ENCODE measurements at places on chromosomes 16 and 17. TPM values are rescaled to one million over a fixed set of nuclear protein-coding genes. Genes with fewer than 3 reads are reported as not detected.

LGALS9B gene
- total RNA-seq: not detected

DNA sequence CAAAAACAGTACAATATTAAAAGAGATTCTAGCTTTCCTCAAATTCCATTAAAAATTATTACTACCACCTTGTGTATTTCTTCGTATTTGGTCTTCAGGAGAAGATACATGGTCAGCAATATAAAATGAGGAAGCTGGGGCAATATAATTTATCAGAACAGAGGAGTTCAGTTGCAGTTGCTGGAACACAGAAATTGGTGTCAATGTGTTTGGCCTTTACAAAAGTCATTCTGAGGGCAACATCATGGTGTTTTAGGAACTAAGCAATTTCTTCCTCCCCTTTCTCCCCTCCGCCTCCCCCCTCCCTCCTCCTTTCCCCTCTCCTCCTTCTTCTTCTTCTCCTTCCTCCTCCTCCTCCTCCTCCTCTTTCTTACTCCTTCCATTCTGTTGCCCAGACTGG, 102.1 kb downstream of the YPEL2 start:
- no peak overlapping the region for H3K27ac ChIP-seq
- no peaks in the 10 kb centered on the region for H3K36me3 ChIP-seq
- no peak overlapping the region for H3K4me3 ChIP-seq
- no peaks in the 10 kb centered on the region for H3K27me3 ChIP-seq
- H3K4me1 ChIP-seq: peaks cover 28% of the 10 kb centered on the region
- DNase-seq: no peak

- DNase-seq: no peak
- no peaks in the 10 kb centered on the region for H3K36me3 ChIP-seq
- H3K27ac ChIP-seq: no peak overlapping the region
- peaks cover 8% of the 10 kb centered on the region for H3K4me1 ChIP-seq
- no peaks in the 10 kb centered on the region for H3K27me3 ChIP-seq
- no peak overlapping the region for H3K4me3 ChIP-seq
These were observed 102.0 kb downstream of the GRIN2A start for GRCh38 chr16:10080051-10080772.

SPNS3 gene
- not detected for total RNA-seq

RHBDF2 gene
- total RNA-seq: 11.4 TPM

GRCh38 chr16:79833559-79833958, 233.0 kb upstream of the MAF start:
- H3K27me3 ChIP-seq: no peaks in the 10 kb centered on the region
- no peaks in the 10 kb centered on the region for H3K36me3 ChIP-seq
- H3K27ac ChIP-seq: no peak overlapping the region
- no peak overlapping the region for H3K4me3 ChIP-seq
- no peaks in the 10 kb centered on the region for H3K4me1 ChIP-seq

DNA sequence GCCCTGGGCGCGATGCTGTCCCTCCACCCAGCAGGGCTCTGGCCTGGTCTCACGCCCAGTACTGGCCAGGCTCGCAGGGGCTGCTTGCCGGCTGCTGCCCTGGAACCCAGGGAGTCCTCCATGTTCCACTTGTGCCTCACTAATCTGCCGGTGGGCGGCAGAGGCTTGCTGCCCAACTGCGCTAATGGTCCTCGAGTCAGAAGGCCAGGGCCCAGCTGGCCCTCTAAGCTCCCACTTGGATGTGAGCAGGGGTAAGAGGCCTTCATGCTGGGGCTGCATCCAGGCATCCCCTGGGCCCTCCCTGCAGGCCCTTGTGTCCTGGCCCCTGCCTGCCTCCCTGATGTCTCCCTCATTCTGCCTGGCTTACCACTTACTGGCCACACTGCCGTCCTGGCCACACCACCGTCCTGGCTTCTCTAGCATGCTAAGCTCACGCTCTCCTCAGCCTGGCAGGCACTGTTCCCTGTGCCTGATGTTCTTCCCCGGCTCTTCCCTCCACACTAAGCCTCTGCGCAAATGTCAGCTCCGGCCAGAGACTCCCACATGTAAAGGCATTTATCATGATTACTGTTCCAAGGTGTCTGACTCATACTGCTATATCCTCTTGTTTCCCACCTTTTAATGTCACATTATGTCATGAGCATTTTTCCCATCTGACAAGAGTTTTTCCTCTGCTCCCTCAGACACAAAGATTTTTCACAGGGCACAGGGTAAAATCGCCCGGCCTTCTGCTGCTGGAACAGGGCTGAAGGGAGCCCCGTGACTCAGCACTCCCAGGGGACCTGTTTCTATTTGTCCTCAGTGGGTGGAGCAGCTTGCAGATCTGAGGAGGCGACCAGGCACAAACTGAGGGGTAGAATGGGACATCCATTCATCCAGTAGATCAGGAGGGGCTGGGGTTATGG, 15.9 kb downstream of the B9D1 start:
- H3K36me3 ChIP-seq: no peaks in the 10 kb centered on the region
- peak overlapping the region; percentile 81 for H3K27ac ChIP-seq
- peaks cover 27% of the 10 kb centered on the region for H3K4me1 ChIP-seq
- peak; percentile 79 for DNase-seq
- H3K27me3 ChIP-seq: no peaks in the 10 kb centered on the region

Measured in gastrocnemius medialis (tissue), 4 donors.